CD4-positive, alpha-beta T cell treated with Interleukin-6 at 100 ng/mL for 8 hours (primary cell): ENCODE measurements at places on chromosomes 12 and 14.

- DNase-seq, result no peak
These were observed 8.8 kb downstream of the SMOC1 start for GRCh38 chr14:69887740-69888657.

DNA sequence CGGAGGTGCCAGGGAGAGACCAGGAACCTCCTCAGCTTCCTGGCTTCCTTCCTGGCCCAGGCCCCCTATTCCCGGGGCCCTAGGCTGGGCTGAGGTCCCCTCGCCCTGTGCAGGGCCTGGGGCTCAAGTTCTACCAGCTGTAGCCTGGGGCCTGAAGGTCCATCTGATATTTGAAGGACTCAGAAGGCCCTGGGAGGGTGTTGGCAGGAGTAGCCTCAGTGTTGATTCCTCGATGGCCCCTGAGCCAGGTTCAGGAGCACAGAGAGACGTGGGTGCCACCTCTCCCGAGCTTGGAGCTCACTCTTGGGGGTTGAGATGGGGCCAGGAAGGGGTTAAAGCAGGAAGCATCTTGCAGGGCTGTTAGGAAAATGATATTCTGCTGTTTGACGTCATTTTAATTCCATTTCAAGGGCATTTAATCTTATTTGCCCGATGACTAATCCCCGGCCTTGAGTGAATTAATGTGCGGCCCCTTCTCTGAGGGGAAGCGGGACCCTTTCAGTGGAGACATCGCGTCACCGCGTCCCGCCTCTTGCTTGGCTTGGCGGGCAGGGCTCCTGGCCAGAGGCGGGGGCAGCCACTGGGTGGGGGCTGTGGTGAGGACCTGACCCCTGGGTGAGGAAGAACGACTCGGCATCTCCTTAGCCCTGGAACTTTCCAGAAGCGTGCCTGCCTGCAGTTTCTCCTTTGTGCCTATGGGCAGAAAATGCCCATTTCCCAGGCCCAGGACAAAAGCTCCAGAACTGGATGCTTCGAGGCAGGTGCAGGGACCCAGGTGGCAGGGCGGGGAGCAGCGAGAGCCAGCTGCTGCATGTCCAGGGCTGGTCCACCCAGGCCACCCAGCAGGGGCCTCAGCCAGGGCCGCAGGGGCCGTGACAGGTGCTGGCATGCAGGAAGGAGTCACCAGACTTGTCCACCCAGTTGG lies 158.3 kb downstream of the KIF26A start:
- no peak for DNase-seq

DNA sequence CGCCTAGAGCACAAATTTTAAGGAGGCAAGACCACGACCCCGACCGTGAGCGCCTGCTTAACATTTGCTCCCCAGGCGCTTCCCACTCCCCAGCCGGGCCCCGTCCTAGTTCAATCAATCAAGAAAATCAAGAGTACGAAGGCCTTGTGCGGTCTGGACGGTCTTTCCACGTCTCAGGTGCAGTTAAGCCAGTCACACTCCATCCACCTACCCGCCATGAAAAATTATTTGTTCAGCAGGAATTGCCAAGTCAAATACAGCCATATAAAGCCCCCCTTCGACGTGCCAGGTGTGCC lies 603 bp upstream of the LRR1 start:
- DNase-seq, result peak; percentile 11

DNA sequence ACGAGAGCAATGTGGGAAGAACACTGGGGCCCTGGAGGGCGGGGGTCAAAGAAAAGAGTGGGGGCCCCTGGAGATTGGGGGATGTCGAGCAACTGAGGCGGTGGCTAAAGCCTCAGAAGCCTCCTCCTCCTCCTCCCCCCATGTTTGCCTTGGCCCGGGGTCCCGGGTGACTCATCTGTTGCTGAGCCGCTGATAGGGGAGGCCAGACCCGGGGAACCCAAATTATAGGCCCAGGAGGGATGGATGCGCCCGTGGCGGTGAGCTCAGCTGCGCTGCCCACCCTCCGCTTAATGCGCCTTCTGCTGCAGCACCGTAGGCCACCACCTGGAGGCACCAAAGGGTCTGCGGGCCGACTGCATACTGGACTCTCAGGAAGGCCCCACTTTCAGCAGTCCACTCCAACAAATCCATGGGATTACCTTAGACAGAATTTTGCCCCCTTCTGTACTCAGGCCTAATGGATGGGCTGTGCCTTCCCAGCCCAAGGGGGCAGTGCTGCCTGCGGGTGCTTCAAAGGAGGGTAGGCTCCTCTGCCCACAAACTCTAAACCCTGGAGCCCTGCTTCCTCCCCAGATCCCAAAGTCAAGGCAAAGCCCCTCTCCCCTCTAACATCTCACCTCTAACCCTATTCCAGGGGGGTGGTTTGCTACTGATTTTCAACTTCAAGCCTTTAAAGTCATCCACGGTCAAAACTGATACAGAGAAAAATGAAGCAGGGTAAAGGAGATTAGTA lies 2.6 kb upstream of the WNT10B start:
- no peak for DNase-seq

DNA sequence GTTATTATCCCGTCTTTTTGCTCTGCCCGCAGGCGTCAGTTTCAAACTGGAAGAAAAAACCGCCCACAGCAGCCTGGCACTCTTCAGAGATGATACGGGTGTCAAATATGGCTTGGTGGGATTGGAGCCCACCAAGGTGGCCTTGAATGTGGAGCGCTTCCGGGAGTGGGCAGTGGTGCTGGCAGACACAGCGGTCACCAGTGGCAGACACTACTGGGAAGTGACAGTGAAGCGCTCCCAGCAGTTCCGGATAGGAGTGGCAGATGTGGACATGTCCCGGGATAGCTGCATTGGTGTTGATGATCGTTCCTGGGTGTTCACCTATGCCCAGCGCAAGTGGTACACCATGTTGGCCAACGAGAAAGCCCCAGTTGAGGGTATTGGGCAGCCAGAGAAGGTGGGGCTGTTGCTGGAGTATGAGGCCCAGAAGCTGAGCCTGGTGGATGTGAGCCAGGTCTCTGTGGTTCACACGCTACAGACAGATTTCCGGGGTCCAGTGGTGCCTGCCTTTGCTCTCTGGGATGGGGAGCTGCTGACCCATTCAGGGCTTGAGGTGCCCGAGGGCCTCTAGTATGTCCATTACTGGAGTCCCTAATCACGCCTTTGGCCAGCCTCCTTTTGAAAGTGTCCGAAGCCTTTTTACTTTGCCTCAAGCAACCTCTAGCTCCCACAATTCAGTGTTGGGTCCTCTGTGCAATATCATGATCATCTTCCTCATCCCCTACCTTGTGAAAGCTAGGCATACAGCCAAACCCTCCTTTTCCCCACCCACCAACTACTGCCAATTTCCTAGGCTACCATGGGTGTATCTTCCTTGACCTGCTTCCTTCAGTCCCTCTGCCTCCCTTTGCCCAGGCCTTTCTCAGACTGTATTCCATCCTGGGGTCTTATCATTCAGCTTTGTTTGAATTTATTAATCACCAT lies 891 bp downstream of the SPRYD4 start:
- DNase-seq, result no peak

GRCh38 chr12:29024117-29024516 lies 125.0 kb upstream of the FAR2 start:
- DNase-seq, result no peak

DNA sequence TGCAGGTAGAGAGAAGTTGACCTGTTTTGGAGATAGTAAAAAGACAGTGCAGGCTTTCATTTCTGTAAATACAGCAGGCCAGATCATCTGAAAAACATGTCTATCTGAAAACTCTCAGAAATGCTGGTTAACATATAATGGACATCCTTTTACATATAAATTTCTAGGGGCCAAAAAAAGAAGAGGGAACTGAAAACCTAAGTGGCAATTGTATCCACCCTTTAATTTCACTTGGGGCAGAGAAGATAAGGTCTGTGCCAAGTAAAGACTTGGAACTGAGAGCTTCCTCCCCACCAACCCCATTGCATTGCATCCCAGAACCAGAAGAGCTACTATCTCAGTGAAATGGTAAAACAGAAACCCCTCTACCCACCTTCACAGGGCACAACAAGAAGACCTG lies 141.0 kb downstream of the SRGAP1 start:
- DNase-seq, result no peak

- no peak for DNase-seq
These were observed 85.6 kb downstream of the SLC2A13 start for GRCh38 chr12:40020261-40020691.

DNA sequence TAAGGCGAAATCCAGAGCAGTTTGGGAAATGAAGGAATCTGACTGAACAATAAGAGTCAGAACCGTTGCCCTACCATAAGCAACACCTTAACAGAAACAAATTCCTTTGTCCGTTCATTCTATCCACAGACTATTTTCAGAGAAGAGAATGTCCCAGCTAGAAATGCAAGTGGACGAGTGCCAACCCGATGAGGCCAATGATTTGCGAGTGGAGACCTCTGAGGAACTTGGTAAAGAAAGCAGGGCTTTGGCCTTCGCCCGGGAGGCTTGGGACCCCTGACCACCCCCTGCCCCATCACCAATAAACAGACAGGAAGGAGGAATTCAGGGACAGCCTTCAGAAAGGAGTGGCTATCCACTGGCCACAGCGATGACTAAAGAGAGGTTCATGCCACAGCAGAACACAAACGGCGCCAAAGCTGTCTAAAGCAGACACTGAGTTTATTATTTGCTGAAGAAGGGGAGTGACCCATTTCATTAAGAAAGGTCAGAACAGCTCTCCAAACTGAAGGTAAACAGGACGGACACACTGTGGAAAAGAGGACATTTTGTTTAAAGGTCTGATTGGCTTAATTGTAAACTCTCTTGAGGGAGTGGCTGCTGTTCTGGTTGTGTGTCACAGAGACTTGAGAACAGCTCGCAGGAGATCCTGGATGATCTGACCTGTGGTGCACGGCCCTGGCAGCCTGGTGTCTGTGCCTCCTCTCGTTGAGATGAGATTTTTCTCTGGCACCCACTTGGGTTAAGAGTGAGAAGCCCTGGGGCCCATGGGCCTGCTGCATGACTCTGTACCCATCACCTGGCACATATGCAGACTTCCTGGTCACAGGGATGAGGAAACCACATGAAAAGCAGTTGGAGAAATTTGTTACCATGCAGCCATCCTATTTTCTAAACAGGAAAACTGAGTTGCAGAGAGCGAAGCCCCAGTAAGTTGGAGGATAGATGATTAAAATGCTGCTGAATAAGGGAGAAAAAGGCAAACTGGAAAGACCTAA lies 142.0 kb upstream of the PZP start:
- no peak for DNase-seq

DNA sequence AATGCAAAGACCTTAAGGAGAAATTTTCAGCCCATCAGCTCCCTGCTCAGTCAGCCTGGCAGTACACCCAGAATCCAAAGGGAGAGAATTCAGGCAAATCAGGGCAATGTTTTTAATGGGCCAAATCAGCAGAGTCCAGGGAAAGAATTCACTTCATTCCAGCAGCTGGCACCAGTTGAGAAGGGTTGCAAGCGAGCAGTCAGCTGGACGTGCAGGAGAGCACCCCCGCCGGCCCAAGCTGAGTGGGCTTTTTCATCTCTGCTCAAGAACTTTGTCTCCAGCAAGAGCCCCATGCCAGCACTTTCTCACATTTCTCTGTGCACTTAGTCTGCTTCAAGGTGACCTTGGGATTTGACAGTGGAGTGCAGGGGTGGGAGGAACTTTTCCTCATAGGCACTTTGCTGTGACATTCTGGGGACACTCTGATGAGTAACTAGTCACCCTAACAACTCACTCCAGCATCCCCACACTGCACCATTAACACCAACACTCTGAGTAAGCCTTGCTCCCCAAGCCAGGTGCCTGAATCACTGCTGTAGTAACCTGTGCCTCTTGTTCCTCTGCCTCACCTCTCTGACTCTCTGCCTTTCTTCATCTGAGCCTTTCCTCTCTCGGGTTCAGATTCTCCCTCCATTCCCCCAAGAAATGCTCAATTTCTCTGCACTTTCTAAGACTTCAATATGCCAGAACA lies 2.2 kb downstream of the ENDOU start:
- DNase-seq, result no peak

- peak; percentile 31 for DNase-seq
These were observed 24.0 kb downstream of the FGF6 start for GRCh38 chr12:4421590-4422031.

DNA sequence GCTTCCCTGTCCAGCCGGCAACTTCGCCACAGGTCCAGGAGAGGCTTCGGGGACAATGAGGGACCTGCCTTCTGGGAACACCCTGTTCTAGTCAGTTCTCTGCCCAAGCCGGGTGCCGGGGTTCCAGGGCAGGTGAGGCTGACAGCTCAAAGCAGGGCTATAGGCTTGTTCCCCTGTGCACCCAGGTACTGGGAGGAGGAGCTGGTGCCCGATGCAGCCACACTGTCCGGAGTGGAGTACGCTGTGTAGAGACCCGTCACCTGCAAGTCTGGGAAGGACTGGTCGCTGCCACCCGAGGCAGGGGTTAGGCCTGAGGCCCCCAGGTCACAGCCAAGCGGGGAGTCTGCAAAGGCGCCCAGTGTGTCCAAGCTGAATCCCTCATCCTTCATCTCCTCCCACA lies 29.6 kb downstream of the FOXN4 start:
- DNase-seq, result no peak

- no peak for DNase-seq
These were observed 45.5 kb upstream of the ST8SIA1 start for GRCh38 chr12:22380031-22380430.

DNA sequence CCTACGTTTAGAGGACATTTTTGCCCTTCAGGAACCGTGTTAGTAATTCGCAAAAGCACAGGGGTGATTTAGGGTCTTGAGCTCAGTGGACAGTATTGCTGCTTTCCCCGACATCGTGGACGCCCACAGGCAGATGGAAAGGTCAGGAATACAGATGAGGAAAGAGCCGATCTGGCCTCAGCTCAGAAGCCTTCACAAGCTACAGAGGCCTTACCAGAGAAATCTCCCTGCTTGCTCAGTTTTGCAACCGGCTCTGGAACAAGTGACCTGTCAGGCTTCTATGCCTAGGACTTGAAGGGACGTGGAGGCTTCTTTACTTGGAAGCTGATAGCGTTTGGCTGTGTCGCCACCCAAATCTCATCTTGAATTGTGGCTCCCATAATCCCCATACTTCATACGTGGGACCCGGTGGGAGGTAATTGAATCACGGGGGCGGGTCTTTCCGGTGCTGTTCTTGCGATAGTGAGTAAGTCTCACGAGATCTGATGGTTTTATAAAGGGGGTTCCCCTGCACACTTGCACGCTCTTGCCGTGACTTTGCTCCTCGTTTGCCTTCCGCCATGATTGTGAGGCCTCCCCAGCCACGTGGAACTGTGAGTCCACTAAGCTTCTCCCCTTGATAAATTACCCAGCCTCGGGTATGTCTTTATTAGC lies 332.5 kb downstream of the MED13L start:
- DNase-seq, result no peak

DNA sequence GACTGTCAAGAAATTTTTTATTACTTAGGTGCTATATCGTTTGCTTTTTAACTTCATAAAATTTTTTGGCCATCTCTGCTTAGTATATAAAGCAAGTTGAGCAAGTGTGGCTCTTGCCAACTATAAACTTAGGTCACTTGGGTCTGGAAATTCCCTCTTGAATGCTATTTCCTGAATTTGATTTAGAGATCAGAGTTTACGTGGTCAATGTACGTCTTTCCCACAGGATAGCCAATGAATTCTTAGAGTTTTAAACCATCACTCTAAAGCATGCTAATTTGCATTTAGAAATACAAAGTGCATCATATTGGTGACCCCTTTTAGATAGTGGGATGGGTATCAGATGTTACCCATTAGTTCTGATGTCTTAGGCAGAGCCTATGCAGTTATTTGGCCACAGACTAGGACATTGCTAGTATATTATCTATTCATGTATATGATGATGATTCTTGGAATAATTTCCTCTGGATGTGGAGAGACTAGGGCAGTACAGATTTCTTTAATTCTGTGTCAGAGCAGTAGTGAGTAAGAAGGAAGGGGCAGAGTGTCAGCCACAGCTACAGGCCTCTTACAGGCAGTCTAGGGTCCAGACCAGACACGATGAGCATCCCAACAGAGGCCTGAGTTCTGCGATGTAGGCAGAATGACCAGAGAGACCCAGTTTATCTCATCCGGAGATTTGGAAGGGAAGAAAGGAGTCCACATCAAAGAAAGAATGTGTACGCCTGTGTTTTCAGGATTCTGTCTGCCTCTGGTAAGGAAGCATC lies 30.3 kb downstream of the SCN8A start:
- no peak for DNase-seq
